ENCODE measurements at places on chromosomes 12 and 14. TPM values are rescaled to one million over a fixed set of nuclear protein-coding genes. Genes with fewer than 3 reads are reported as not detected.

GRCh38 chr12:490260-490659, 30.5 kb downstream of the B4GALNT3 start:
- H3K27ac ChIP-seq: no peak overlapping the region
- peaks cover 8% of the 10 kb centered on the region for H3K4me1 ChIP-seq
- no peaks in the 10 kb centered on the region for H3K27me3 ChIP-seq
- DNase-seq: no peak
- H3K4me3 ChIP-seq: no peak overlapping the region

DNA sequence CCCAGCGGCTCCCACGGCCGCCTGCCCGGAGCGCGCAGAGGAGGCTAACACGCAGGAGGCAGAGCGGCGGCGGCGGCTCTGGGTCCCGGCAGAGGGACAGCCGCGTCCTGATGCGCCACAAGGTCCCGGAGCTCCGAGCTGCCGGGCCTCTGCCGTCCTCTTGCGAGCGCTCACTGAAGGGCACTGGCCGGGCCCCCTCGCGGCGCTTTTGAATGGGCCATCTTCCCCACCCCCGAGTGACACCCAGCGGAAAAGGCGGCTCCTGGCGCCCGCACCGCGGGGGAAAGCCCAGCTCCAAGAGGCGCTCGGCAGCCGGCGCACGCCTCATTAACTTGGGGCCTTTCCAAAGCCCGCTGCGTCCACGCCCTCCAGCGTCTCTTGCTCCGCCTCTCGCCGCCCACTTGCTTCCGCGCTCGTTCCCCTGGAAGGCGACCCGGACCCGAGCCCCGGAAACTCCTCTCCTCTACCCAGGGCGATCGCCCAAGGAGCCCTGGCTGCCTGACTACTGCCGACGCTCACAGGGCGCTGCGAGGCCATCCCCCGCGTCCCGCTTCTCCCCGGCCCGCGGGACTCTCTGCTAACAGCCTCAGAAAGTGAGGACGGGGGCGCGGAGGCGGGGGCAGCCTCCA, at the start of gene PHLDA1:
Gene PHLDA1, minus strand, starts transcription at position 363 of the 629 bp plus-strand sequence.
- no peaks in the 10 kb centered on the region for H3K36me3 ChIP-seq
- peak within 1 kb of the TSS; percentile 83 for H3K4me3 ChIP-seq
- H3K4me1 ChIP-seq: peaks cover 14% of the 10 kb centered on the region
- peak within 1 kb of the TSS; percentile 97 for H3K27ac ChIP-seq

C12orf60 gene
- not detected for total RNA-seq

TPPP2 gene
- total RNA-seq: not detected

ARF6 gene
- total RNA-seq: 54.9 TPM

DNA sequence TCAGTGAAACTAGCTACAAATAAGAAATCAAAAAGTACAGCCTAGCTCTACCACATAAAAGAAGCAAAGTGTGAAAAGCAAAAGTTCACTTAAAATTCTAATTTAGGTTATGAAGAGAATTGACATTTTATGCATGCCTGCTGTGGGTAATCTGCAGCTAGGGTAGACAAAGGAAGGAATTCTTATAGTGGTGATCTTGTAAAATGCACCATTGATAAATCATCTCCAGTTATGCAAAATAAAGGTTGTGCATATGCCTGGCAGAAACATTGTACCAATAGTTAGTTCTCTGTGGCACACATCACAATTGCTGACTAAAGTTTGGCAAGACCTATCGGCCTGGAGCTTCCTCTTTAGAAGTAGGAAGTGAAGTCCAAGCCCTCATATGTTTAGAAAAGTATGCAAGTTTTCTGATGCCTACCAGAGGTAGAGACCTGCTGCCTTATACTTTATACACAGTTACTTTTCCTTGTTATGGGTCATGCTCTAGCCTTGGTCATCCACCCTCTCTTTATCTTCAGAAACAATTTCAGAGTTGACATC, 78.3 kb downstream of the TSHR start:
- H3K4me3 ChIP-seq: no peak overlapping the region
- no peaks in the 10 kb centered on the region for H3K36me3 ChIP-seq
- no peaks in the 10 kb centered on the region for H3K4me1 ChIP-seq
- no peaks in the 10 kb centered on the region for H3K27me3 ChIP-seq

DNA sequence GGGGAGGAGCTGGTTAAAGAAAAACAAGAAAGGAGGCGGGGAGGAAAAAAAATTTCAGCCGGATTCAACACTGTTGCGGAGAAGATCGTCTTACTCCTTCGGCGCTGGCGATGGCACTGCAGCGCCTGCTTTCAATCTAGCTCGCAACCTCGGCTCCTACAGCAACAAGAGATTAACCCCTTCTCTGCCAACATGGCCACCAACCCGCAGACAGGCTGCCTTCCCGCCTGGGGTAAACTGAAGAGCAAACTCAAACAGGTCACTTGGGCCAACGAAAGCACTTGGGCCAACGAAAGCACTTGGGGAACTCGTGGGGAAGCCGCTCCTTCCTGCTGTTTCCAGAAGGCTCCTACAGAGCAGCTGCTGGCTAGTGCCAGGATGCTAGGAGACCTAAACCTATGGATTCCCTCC, 73.7 kb downstream of the CIT start:
- no peaks in the 10 kb centered on the region for H3K36me3 ChIP-seq
- peaks cover 10% of the 10 kb centered on the region for H3K4me1 ChIP-seq
- H3K27me3 ChIP-seq: no peaks in the 10 kb centered on the region
- H3K4me3 ChIP-seq: peak overlapping the region; percentile 35
- peak; percentile 83 for DNase-seq
- H3K27ac ChIP-seq: peak overlapping the region; percentile 5

GRCh38 chr12:50546441-50547318, 41.9 kb downstream of the DIP2B start:
- DNase-seq: no peak
- peaks cover 23% of the 10 kb centered on the region for H3K4me1 ChIP-seq
- H3K27ac ChIP-seq: no peak overlapping the region

RNF212B gene
- total RNA-seq: not detected

DNA sequence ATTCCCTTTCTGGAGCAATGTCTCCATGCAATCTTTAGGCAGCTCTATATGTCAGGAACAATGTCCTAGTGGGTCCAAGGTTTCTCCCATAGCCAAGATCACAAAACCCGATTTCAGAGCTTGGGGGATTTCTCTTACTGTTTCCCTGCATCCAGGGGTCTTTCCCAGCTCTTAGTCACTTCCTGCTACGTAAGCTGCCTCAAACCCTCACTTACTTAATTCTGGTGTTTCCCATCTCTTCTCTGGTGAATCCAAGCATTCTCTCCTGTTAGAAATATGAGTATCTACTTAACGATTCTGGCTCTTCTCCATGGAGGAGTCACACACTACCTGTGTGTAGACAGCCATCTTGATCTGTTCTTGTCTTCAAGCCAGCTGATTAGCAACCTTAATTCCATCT, 80.0 kb downstream of the IFNG-AS1 start:
- no peak for DNase-seq
- no peak overlapping the region for H3K27ac ChIP-seq
- no peaks in the 10 kb centered on the region for H3K36me3 ChIP-seq
- no peak overlapping the region for H3K4me3 ChIP-seq
- no peaks in the 10 kb centered on the region for H3K4me1 ChIP-seq
